Motor neuron (in vitro differentiated cells): ENCODE measurements at places on chromosomes 1 and 21. TPM values are rescaled to one million over a fixed set of nuclear protein-coding genes. Genes with fewer than 3 reads are reported as not detected.
A peak's percentile ranks its signal among the peaks of the same experiment; 100 is the strongest.

DNA sequence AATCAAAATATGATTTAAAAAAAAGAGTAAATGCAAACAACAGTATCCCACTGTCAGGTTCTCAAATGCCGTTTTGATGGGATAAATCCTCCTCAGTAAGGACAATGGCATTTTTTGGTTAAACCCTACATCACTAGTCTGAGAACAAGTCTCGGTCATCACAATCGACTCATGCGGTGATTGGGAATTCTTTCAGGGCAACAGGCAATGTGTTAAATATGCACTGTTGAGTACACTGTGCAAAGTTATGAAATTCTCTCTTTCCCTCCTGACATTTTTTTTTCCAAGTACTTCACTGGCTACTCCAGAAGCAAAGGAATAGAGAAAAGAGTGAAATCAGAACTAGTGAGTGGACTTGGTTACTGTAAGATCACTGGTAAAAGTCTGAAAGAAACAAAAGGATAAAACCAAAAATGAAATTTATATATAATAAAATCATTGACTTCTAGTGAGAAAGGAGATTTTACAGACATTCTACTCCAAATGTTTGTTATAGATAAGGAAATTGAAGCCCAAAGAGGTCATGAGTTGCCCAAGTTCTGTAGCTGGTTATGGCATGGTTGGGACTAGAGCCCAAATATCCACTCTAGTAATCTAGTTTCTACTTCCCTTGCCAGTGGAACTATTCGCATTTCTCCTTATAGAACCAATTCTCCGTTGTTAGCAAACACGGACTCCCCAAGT is 111.3 kb downstream of the TGFBR3 start:
- ATAC-seq = no peak

- ATAC-seq = no peak
These were observed 199.7 kb upstream of the C8B start for GRCh38 chr1:57165546-57165945.

- no peak for ATAC-seq
These were observed 8.4 kb downstream of the ATP1A4 start for GRCh38 chr1:160159846-160160245.

DNA sequence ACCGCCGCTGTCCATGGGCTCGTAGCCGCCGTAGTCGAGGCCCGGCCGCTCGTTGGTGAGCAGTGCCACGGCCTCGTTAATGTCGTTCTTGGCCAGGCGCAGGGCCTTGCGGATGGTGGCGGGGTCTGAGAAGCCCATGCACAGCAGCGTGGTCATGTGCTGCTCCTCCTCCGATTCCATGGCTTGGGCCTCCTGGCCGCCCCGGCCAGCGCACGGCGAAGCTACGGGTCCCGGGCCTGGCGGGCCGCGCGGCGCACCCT is 300 bp downstream of the USP24 start:
- ATAC-seq = peak; percentile 66

DNA sequence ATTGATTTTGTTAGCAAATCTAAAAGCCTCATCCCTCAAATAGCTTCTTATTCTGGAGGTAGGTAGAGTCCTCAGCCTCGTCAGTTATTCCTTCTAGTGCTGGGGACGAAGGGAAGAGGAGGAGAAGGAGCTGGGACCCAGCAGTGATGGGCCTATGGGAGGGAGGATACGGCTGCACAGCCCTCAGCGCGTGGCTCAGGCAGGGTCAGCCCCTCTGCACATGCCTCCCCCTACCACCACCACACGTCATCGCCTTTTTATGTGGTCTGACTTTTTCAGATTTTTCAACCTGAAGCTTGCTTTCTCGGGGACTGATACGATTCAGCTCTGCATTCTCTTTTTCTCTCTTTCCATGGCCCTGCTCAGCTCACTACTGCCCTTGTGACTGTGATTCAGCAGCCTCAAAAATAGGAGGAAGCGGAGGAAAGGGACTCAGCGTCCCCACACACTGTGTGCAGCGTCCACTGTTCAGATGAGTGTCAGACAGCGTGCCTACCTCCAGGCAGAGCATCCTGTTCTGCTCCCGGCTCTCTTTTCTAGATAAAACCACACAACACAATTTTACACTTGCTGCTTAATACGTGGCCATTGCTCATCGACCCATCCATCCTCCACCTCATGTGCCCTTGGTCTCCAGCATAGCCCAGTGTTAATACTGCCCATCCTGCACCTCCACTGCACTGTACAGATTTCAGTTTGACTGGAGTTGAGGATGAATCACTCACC is 827 bp downstream of the OR2B11 start:
- ATAC-seq = peak; percentile 80

DNA sequence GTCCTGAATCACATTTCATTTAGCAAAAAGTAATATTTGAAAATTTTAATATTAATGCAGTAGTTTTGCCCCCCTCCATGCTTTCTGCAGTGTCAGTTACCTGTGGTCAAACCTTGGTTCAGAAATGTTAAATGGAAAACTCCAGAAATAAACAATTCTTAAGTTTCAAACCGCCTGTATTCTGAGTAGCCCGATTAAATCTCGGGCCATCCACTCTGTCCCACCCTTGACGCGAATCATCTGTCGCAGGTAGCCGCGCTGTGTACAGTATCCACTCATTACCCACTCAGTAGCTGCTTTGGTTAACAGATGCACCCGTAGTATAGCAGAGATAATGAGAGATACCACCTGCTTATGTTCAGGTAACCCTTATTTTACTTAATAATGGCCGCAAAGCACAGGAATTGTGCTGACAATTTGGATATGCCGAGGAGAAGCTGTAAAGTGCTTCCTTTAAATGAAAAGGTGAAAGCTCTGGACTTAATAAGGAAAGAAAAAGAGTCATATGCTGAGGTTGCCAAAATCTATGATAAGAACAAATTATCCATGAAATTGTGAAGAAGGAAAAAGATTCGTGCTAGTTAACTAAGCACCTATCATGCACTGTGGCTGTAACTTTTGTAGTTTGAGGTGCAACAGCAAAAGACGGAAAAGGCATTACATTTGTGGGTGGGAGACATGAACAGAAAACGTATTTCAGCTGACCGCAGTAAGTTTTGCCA is 889 bp upstream of the SCYL3 start:
- peak; percentile 1 for ATAC-seq

DNA sequence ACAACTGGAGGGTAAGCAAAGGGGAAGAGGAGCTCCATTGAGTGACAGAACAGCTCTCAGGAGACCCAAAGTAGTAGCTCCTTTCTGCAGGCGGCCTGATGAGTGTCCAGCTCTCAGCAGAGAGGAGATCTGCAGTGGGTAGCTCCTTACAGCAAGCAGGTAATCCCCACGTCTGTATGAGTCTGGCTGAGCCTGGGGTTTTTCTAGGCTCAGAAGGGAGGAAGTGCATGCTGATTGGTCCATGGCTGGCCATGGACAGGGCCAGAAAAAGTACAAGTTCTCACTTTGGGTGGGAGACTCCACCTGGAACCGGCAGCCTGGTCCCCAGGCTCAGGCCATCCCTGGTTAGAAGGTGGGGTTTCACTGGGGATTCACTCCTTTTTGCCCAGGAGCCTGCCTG is 50.9 kb upstream of the SCYL3 start:
- no peak for ATAC-seq

DNA sequence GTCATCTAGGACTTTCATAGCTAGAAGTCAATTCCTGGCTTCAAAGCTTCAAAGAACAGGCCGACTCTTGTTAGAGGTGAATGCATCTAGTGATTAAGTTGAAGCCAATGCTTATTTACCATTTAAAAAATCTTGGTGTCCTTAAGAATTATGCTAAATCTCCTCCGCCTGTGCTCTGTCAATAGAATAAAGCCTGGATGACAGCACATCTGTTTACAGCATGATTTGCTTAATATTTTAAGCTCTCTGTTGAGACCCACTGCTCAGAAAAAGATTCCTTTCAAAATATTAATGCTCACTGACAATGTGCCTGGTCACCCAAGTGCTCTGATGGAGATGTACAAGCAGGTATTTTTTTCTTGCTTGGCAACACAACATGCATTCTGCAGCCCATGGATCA is 649.1 kb upstream of the USP24 start:
- no peak for ATAC-seq

DNA sequence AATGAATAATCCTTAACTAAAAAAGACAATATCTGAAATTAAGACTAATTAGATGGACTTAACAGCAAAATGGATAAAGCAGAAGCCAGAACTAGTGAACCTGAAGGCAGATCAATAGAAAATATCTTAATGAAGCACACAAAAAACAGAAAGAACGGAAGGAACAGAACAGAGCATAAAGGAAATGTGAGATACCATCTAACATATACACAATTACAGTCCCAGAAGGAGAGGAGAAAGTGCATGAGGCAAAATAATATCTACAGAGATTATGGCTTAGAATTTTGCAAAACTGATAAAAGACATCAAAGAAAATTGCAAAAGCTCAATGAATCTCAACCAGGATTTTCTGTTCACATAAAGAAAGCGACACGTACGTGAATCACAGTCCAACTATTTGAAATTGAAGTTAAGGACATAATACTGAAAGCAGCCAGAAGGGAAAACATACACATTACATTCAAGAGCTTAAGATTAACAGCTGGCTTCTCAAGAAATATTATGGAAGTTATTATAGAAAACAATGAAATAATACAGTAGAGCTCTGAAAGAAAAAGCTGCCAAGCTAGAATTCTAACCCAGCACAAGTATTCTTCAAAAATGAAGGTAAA is 182.0 kb downstream of the CDC42BPA start:
- no peak for ATAC-seq

DNA sequence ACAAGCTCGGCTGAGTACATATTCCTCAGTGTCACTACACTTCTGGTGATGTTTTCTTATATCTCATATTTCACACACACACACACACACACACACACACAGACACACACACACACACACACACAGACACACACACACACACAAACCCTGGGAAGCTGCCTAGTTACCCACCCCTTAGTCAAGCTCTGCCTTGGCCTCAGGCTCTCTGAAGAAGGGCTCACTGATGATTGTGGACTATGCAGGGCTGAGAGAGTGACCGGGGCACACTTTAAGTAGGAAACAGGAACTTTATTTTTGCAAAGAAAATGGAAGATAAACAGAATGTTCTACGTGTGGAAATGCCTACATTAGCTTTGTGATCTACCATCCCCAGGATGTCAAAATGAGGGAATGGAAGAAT is 19.2 kb upstream of the LCE2D start:
- no peak for ATAC-seq

The C1orf185 gene
- not detected in 2 replicates for total RNA-seq

The PAPPA2 gene
- total RNA-seq = 13.2 and 13.8 TPM in 2 replicates
